Pons (tissue), 1 donor: ENCODE measurements at places on chromosomes 11 and 22.
A peak's percentile ranks its signal among the peaks of the same experiment; 100 is the strongest.

DNA sequence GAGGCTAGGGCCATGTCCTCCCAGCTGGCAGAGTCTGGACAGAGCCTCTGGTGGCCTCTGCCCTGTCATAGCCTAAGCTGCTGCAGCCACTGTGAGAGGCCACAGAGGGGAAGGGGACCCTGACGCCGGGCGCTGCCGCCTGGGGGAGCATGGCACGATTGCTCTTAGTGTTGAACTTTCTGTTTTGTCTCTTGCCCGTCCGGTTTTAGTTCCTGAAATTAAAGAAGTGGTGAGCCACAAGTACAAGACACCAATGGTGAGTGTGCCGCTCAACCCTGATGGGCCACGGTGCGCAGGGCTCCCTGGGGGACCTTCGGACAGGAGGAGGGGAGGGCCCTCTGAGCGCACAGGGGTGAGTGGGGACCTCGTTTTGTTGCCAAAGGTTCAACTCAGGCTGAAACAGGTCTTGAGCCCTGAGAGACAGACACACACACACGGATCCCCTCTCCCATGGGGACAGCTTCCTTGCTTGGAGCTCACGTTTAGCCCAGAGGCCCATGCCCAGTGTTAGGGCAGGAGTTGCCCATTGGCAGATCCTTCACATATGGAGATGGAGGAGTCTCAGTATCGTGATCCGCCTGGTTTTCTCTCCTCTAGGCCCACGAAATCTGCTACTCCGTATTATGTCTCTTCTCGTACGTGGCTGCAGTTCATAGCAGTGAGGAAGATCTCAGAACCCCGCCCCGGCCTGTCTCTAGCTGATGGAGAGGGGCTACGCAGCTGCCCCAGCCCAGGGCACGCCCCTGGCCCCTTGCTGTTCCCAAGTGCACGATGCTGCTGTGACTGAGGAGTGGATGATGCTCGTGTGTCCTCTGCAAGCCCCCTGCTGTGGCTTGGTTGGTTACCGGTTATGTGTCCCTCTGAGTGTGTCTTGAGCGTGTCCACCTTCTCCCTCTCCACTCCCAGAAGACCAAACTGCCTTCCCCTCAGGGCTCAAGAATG, 23.8 kb downstream of the MYBPC3 start:
- peak; percentile 40 for DNase-seq

DNA sequence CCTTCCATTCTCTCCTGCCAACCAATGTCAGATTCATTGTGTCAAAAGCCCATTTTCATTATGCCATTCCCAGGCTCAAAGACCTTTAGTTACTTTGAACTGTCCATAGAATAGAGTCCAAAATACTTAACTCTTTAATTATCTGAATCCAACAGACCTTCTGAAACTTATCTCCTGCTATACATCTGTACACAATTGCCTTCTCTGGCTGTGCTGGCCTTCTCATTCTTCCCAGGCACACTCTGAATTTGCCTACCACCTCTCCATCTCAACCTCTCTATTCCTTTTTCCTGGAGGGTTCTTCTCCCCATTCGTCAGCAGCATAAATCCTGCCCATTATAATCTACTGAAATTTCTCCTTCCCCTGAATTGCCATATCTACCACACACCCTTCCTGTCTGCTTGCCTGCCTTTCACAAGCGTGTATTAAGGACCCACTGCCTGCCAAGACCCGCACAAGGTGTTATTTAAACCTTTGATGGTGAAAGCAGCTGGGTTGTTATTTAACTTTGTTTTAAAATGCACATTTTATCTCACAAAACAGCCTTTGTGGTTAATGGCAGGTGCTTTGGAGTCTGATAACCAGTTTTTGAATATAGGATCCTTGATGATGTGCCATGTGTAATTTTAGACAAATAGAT, 125.9 kb downstream of the CCDC81 start:
- DNase-seq, result no peak

DNA sequence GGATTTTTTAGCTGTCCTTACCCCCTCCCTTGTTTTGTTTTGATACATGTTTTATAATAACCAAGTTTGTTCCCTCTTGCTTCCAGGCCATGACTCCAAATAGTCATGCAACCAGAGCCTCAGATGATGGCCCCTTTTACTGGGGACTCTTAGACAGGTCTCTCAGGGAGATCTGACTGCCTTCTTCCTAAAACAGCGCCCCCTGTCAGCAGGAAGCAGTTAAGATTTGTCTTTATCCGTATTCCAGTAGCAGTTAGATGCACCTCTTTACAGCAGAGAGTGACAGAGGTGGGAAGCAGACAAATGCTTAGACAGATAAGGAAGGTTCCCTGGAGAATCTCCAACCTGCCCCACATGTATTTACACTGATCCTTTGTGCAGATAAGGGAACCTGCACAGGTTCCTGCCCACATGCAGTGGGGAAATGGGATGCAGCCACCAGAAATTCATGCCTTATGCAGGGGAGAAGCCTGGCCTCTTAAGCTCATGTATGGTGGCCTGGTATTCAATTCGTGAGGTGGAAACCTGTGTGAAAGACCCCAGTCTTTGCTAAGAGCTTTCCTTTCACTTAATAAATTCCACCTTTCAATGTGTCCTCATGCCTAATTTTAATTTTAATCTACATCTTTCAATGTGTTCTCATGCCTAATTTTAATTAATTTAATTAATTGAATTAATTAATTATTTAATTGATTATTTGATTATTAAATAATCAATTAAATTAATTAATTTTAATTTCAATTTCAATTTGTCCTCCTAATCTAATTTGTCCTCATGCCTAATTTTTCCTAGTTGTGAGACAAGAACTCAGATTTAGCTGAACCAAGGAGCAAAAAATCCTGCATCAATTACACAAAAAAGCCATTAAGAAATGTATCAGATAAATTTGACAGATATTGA, 11.5 kb upstream of the GLYAT start:
- DNase-seq, result no peak

- no peak for DNase-seq
Measured at GRCh38 chr11:129967996-129968395, 34.6 kb downstream of the PRDM10 start.

DNA sequence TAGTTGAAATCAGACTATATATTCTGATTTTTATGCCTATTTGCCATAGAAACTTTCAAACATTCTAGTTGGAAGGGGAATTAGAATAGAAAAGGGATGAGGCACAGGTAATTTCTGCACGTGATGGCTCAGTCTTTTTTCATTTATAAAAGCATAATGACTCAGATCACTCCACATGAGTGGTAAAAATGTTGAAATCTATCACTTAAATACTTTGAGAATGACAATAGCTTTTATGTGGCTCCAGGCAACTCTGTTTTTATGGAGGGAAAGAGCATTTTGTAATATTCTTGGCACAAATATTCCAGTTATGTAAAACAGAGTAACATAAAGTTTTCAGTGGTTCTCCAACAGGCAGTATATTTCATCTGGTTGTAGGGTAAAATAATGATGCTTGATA, 5.9 kb upstream of the MMP3 start:
- DNase-seq, result no peak

DNA sequence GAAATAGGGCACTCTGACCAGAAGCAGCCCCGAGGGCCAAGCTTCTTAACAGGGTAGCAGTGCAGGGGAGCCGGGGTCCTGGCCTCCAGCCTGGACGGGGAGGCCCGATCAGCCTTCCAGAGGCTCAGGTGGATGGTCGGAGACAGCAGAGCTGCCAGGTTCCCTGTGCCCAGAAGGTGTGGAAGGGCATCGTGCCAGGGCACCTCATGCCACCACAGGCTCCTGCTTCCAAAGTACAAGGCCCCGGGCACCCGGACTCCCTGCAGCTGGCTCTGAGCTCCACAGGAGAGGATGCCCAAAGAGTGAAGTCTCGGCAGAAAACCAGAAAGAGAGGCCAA, 14.3 kb downstream of the EHD1 start:
- no peak for DNase-seq

- DNase-seq, result no peak
Measured at GRCh38 chr22:28670161-28670560, 9.5 kb downstream of the TTC28 start.

DNA sequence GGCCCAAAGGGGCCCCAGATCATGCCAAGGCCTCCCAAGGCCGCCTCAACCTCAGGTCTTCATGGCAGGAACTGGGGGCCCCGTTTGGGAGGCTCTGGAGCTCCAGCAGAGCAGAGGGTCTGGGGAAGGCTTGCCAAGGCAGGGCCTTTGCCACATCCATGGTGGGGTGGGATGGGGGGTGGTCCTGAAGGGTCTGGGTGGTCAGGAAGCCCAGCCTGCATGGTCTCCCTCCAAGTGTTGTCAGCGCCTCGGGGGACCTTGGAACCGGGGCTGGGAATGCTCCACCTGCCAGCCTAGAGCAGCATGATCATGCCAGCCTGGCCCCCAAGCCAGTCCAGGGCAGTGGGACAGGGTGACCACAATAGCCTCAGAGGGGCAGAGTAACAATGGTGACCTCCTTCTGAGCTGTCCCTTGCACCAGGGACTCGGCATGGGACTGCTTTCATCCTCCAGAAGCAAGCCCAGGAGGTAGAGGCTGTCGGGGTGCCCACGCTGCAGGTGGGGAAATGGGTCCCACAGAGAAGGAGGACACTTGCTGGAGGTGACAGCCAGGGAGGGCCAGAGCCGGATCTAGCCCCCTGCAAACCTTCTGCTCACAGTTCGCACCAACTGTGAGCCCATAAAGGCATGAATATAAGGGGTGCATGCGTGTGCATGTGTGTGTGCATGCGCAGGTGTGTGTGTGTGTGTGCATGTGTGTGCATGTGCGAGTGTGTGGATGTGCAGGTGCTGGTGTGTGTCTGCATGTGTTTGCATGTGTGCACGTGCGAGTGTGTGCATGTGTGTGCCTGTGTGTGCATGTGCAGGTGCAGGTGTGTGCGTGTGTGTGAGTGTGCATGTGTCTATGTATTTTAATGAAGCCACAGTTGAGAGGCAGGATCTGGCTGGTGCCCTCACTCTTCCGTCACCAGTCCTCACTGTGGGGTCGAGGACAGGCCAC, 63.8 kb downstream of the MYEOV start:
- no peak for DNase-seq

- peak; percentile 58 for DNase-seq
Measured at GRCh38 chr11:67416416-67417335, 1.2 kb downstream of the CARNS1 start.

GRCh38 chr11:103315248-103315647, 206.0 kb downstream of the DYNC2H1 start:
- DNase-seq, result no peak

GRCh38 chr11:120126620-120127019, 11.3 kb downstream of the TRIM29 start:
- no peak for DNase-seq

DNA sequence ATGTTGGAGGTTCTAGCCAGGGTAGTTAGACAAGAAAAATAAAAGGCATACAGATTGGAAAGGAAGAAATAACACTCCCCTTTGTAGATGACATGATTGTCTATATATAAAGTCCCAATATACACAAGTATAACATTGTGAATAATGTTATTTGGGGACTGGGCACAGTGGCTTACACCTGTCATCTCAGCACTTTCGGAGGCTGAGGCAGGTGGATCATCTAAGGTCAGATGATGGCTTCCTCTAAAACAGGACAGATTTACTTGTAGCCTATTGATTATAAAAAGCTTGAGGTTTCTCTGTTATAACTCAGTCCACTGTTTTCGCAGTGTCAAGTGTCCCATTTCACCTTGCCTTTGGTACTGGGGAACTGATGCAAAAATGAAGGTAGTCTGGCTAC, 19.6 kb downstream of the ATM start:
- no peak for DNase-seq

DNA sequence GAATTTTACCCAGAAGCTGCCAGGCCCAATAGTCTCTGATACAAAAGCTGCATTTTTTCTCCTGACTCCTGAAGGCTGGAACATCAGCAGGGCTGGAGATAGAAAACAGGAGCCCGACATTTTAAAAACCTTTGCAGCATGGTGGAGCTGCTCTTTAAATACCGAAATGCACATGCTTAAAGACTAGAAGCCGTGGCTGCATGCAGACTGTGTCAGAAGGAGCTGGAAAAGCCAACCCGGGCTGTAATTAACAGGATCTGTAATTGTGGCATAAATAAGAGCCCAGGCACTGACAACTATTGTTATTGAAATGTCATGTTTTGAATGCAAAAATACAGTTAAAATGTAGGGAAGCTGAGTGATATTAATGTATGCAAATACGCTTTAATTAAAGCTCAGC, 304.9 kb upstream of the PLET1 start:
- DNase-seq, result no peak

- DNase-seq, result no peak
Measured at GRCh38 chr22:29477723-29478318, 2.2 kb upstream of the NEFH start.

- no peak for DNase-seq
Measured at GRCh38 chr11:69568809-69569097, 72.2 kb upstream of the CCND1 start.
